ENCODE measurements at places on chromosomes 11 and 22. TPM values are rescaled to one million over a fixed set of nuclear protein-coding genes. Genes with fewer than 3 reads are reported as not detected.
A peak's percentile ranks its signal among the peaks of the same experiment; 100 is the strongest.

The OR51B4 gene
- not detected for total RNA-seq

DNA sequence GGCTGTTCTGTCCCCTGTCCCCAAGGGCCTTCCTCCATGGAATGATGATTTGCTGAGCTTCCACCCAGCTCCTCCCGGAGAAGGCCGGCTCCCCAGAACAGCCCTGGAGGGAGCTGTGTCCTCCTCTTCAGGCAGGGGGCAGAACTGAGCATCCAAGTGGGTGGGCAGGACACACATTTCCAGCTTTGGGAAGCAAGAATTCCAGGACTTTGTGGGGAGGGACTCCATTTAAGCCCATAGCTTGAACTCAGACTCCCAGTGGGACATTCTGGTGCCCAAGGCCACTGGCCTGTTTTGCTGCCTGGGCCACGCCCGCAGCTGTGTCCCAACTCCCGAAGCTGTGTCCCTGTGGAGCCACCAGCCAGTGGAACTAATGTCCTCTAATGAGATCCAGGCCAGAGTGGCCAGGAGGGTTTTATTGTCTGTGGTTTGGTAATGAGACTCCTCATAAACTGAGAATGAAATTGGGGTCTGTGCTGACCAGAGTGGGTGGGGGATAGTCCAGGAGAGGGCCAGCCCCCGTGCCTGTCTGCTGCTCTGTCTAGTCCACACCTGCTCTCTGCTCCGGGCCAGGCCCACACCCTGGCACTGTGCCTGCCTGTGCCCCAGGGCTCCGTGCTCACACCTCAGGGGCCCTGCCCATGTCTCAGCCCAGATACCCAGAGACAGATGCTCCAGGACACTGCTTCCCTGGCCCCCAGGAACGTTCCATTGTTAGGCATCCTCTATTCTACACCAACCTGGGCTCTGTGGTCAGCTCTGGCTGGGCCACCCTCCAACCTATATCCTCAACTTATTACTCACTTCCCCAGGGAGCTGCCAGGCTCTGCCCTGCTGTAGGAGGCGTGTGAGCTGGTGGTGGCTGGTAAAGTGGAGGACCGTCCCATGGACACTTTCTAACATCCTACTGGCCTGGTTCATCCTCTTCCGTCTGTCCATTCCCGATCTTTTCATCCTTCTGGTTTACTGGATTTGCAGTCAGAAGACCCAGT, 7.6 kb downstream of the NECTIN1 start:
- no peak overlapping the region for H3K4me3 ChIP-seq
- no peaks in the 10 kb centered on the region for H3K27me3 ChIP-seq
- H3K27ac ChIP-seq: no peak overlapping the region
- no peak for DNase-seq
- no peaks in the 10 kb centered on the region for H3K36me3 ChIP-seq

DNA sequence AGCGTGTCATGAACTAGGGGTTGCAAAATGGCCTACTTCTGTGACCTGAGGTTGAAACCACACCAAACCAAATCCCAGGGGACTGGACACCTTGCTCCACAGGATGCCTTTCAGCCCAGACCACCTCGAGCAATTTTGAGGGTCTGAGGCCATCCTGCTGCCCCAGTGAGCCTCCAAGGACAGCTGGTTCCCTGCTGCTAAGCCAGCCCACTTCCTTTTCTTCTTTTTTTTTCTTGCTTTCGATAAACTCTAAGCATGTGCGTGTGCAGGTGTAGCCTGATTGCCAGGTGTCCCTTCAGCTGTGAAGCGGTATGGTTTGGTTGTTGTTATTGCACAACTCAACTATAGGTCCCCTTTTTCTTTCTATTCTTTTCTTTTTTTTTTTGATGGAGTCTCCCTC, 2.7 kb downstream of the CRYBB1 start:
- no peak for DNase-seq
- no peaks in the 10 kb centered on the region for H3K4me1 ChIP-seq
- no peak overlapping the region for H3K27ac ChIP-seq
- no peaks in the 10 kb centered on the region for H3K36me3 ChIP-seq
- H3K27me3 ChIP-seq: no peaks in the 10 kb centered on the region
- no peak overlapping the region for H3K4me3 ChIP-seq

DNA sequence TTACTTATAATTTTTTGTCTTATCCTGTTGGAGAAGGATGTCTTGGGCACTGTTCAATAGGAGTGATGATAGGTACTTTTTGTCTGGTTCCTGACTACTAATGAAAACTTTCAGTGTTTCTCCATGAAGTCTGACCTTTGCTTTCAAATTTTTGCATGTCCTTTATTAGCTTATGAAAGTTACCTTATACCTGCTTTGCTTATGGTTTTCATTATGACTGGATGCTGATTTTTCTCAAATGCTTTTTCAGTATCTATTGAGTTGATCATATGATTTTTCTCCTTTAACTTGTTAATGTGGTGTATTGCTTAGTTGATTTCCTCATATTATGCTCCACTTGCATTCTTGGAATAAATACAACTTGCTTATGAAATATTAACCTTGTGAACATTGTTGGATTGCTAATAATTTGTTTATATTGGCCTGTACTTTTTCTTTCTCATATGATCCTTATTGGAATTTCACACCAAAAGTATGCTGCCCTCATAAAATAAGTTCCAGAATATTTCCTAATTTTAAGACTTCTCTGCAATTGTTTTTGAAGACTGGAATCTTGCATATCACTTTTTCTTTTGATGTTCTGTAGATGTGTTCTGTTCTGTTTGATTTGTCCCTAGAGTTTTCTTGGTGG, 85.0 kb upstream of the SC5D start:
- no peak overlapping the region for H3K27ac ChIP-seq
- no peak for DNase-seq
- no peaks in the 10 kb centered on the region for H3K36me3 ChIP-seq
- H3K4me3 ChIP-seq: no peak overlapping the region

- H3K4me1 ChIP-seq: peaks cover 39% of the 10 kb centered on the region
- H3K27me3 ChIP-seq: no peaks in the 10 kb centered on the region
- no peak overlapping the region for H3K27ac ChIP-seq
- no peak for DNase-seq
- no peak overlapping the region for H3K4me3 ChIP-seq
- no peaks in the 10 kb centered on the region for H3K36me3 ChIP-seq
Measured at GRCh38 chr22:30459181-30460052, 12.4 kb downstream of the SEC14L3 start.

GRCh38 chr11:111977146-111978027, 40.2 kb downstream of the DIXDC1 start:
- peaks cover 7% of the 10 kb centered on the region for H3K4me1 ChIP-seq
- peak overlapping the region; percentile 49 for H3K27ac ChIP-seq
- peak; percentile 68 for DNase-seq
- no peaks in the 10 kb centered on the region for H3K36me3 ChIP-seq

DNA sequence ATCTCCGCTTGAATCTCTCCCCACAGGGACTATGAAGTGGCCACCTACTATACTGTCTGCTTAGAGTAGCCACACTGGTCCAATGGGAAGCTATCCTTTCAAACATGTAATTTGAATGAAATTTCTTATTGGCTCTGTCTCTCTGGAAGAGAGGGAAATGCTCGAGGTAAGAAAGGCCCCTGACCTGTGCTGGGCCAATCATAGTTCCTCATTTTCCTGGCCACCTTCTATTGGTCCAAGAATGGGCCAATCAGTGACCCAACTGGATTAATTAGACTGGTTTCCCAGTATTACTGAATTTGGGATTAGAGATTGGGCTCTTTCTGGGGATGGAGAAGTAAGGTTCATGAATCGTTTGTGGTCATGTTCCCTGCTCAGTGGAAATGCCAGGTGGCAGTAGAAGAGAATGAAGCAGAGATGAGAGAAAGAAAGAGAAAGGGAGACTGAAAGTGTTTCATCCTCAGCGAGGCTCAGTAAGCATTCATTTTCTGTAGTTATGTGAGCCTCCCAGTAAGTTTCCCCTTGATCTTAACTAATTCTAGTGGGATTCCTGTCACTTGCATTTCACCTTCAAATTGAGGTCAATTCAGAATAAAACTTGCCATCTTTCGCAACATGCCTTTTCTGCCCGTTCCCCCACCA, 8.4 kb upstream of the MMP20 start:
- no peaks in the 10 kb centered on the region for H3K27me3 ChIP-seq
- DNase-seq: no peak
- no peaks in the 10 kb centered on the region for H3K4me1 ChIP-seq
- no peak overlapping the region for H3K27ac ChIP-seq
- no peaks in the 10 kb centered on the region for H3K36me3 ChIP-seq

DNA sequence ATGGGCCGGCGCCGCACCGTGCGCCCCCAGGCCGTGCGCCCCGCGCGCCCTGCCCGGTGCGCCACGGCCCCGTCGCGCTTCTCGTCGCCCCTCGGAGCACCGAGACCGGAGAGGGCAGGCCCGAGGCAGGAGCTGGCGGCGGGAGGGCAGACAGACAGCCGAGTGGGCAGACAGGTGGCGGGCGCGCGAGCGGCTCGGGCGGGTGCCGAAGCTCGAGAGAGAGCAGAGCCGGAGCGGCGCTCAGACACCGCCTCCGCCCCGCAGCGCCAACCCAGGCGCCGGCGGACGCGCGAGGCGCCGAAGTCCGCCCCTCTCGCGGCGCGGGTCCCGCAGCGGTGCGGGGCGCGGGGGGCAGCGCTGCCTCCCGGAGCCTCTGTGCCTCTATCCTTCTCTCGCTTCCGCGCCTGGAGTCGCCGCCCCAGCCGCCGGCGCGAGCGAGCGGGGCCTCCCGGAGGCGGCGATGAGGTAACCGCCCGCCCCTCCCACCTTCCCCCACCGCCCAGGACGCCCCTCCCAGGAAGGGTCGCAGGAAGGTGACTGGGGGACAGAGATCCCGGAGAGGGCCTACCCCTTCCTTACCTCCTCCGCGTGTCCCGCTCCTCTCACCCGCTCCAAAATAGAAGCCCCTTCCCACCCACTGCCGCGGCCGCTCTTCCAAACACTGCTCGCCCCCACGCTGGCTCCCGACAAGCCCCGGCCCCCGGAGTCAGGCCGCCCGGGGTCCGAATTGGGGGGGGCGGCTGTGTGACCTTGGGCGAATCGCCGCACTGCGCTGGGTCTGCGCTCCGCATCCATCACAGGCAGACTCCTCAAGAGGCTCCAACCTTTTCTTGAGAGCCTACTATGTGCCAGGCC, at the start of gene RASL10A:
Gene RASL10A, minus strand, starts transcription at position 412 of the 855 bp plus-strand sequence. CDS start 451 bp downstream, outside the sequence.
- no peaks in the 10 kb centered on the region for H3K27me3 ChIP-seq
- H3K27ac ChIP-seq: no peak within 1 kb of the TSS
- peaks cover 6% of the 10 kb centered on the region for H3K4me1 ChIP-seq
- H3K36me3 ChIP-seq: no peaks in the 10 kb centered on the region

- peaks cover 13% of the 10 kb centered on the region for H3K4me1 ChIP-seq
- no peak for DNase-seq
- H3K4me3 ChIP-seq: no peak overlapping the region
- no peaks in the 10 kb centered on the region for H3K27me3 ChIP-seq
Measured at GRCh38 chr22:24583221-24584165, 9.4 kb downstream of the LRRC75B start.

GRCh38 chr11:1308743-1309497, 512 bp downstream of the TOLLIP start:
- peak overlapping the region; percentile 83 for H3K4me3 ChIP-seq
- no peaks in the 10 kb centered on the region for H3K27me3 ChIP-seq
- no peaks in the 10 kb centered on the region for H3K36me3 ChIP-seq
- H3K4me1 ChIP-seq: no peaks in the 10 kb centered on the region

All from right lobe of liver (tissue), 6 donors.